ENCODE measurements at places on chromosomes 6 and 20. TPM values are rescaled to one million over a fixed set of nuclear protein-coding genes. Genes with fewer than 3 reads are reported as not detected.

TREML1 gene
- not detected for total RNA-seq

CST3 gene
- total RNA-seq = not detected

TTI1 gene
- 36.2 TPM for total RNA-seq

GRCh38 chr6:167937948-167938911 lies 59.2 kb upstream of the KIF25 start:
- no peak for DNase-seq

GRCh38 chr20:35108921-35109320 lies 16.3 kb upstream of the TRPC4AP start:
- no peak for DNase-seq

DNA sequence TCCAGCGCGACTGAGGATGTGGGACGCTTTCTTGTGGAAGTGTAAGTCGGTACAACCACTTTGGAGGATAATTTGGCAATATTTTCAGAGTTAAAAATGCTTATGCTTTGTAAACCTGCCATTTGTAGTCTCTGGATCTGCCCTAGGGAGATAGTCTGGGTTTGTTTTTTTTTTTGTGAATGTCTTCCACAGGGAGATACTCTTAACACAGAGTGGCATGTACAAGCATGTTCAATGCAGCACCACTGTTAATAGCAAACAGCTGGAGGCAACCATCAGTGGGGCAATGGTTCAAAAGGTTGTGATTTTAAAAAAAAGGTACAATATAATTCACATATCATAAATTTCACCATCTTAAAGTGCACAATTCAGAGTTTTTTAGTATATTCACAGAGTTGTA lies 22.4 kb downstream of the SLC9A8 start:
- DNase-seq = no peak

DNA sequence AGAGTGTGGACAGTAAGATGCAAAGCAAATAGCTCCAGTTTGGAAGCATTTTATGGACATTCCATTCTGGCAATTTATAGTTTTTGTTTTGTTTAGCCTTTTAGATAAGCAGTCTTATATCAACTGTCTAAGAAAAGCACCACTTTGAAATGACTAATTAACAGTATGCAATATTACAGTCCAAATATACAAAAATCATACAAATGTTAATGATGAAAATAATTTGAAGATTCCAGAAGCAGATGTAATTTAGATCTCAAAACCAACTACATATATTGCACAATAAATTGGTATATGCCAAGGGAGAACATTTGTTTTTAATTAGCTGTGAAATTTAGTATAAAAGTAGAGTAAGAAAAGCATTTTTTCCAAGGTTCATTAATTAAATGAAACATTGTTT lies 158.8 kb downstream of the KIF6 start:
- no peak for DNase-seq

DNA sequence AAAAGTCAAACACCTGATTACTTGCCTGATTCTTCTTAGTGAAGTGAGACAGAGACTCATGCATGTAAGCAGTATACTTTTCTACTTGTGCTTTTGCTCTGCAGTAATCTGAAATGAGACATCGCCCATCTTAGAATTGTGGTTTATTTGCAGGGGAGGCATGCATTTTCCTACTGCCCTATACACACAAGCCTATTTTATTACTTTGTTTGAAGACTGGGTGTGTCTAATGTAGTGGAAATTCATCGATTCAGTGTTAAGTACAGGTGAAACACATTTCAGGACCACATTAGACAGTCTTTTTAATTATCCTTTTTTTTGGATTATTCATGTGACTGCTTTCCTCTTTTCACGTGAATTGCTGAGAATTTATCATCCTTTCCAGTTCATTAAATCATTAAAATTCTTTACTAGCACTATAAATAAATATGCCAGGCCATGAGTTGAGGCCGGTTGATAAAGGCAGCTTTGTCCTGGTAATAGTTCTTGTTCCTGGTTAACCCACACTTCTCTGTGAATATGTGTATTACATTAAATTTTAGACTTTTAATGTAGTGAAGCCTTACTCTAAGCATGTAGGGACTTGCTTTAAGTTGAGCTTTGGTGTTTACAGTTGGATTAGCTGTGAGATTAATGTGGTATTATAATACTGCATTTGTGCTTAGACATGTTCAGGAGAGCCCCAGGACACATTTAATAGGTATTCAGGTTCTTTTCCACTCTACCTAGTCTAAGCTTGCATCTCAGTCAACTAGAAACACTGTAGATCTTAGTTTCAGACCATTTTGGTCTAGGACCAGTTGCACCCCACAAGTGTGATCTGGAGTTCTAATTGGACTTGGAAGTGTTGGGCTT lies 10.8 kb upstream of the BTBD3 start:
- DNase-seq = no peak

GRCh38 chr6:3734023-3734422 lies 17.5 kb downstream of the PXDC1 start:
- DNase-seq = no peak

GRCh38 chr6:160042788-160043301 lies 74.0 kb downstream of the IGF2R start:
- DNase-seq = no peak

GRCh38 chr6:18513253-18513798 lies 126.2 kb downstream of the RNF144B start:
- no peak for DNase-seq

- no peak for DNase-seq
Observed at GRCh38 chr6:35668744-35669450, 19.8 kb downstream of the FKBP5 start.
